Activated effector memory CD4-positive, alpha-beta T cell treated with Interleukin-2 at 50 U/mL for 16 hours (primary cell): ENCODE measurements at places on chromosomes 3 and 15.

- DNase-seq = no peak
Observed at GRCh38 chr15:91882858-91883586, 29.5 kb downstream of the SLCO3A1 start.

DNA sequence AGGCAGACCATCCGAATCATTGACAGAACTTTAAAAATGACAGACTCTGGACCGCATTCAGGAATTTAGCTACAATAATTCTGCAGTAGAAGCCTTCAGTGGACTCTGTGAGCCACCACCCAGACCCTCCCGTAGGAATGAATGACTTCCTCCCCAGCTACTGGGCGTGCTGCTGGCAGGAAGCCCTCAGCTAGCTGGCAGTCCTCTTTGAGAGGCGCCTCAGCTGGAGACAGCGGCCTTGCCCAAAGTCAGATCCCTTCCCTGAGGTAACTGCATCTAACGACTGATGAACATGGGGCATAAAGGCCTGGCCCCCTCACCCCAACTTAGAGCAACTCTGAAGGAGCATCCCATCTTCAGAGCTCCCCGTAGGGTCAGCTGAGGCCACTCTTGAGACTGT lies 25.8 kb downstream of the CRABP1 start:
- no peak for DNase-seq

DNA sequence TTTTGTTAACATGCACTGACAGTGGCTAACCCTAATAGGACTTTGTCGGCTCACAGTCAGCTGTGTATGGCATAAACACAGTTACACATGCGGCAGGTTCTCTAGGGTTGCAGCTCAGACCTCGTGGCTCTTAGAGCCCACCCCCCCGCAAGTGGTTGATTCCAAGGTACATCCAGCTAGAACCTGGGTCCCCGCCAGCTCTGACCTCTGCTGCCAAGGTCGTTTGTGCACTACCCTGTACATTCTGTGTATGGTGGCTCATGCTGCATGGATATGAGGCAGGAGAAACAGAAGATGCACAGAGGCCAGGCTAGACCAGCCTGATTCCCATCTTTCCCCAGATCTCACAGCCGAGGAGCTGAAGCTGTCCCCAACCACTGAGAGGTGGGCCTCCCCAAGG lies 25.9 kb downstream of the PRR20G start:
- no peak for DNase-seq

- no peak for DNase-seq
Observed at GRCh38 chr3:12287727-12288181, 1.1 kb upstream of the PPARG start.

DNA sequence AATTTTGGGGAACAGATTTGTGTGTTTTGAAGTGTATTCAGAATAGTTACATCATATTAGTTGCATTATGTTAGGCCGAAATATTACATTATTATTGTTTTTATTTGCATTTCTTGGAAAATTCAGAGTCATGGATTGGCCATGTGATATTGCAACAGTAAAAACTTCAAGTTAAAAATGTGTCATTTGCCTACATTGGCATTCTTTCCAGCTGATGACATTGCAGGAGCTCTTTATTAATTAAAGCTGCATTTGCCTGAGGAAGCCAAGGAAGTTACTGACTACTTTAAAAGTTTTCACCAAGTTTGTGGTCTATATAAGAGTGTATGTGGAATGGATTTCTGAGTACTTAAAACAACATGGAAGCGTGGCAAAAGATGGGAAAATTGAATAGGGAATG lies 726.4 kb upstream of the SGO1 start:
- DNase-seq = no peak

- DNase-seq = no peak
Observed at GRCh38 chr3:18439281-18439680, 14.1 kb upstream of the SATB1 start.

GRCh38 chr3:192933779-192934460 lies 16.3 kb upstream of the MB21D2 start:
- DNase-seq = no peak
